ENCODE measurements at places on chromosomes 1 and 21.
A peak's percentile ranks its signal among the peaks of the same experiment; 100 is the strongest.

DNA sequence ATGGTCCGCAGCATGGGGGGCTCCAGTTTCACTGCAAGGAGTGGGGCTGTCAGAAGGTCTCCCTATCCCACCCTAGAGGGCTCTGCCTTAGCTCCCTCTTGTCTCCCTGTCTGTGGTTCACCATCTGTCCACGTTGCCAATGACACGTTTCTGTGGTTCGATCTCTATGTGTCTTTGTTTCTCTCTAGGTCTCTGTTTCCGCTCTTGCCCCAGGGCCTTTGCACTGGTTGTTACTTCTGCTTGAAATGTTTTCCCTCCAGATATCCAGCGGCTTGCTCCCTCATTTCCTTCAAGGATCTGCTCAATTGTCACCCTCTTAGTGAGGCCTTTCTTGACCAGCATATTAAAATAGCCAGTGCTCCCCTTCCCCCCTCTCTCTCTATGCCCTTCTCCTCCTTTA is 8.5 kb upstream of the MRPS15 start:
- no peak for DNase-seq

DNA sequence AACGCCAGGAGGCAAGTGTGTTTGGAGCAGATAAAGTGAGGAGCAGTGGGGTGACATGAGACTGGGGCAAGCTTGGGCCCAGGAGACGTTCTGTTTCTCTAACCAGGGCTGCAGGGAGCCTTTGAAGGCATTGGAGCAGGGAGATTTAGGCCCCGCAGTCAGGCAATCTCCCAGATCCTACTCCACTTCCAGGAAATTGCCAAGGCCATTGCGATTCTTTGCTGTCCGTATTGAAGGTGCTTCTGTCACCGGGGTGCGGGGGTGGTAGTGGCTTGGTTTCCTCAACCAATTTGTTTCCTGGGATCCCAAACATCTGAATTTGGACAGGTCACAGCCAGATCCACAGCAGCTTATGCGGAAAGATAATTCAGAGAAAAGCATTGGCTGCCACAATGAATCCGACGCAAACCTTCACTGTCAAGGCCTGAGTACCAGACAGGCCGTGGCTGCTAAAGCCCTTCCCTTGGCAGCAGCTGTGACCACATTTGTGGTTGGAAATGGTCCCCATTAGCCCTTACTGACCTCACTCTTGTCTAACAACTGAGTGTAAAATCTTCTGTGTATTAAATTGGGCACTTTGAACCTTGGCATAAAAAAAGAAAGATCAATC is 385.6 kb downstream of the PTPRU start:
- no peak for DNase-seq

GRCh38 chr21:39523399-39523798 is 71.6 kb downstream of the SH3BGR start:
- DNase-seq: no peak

- no peak for DNase-seq
Measured at GRCh38 chr1:143665606-143666005, 306.2 kb downstream of the FAM72C start.

GRCh38 chr1:23539698-23540266 is 8.7 kb upstream of the E2F2 start:
- peak; percentile 92 for DNase-seq

GRCh38 chr1:53639251-53639763 is 99.7 kb downstream of the GLIS1 start:
- DNase-seq: no peak
